ENCODE measurements at places on chromosomes 2 and 18.

DNA sequence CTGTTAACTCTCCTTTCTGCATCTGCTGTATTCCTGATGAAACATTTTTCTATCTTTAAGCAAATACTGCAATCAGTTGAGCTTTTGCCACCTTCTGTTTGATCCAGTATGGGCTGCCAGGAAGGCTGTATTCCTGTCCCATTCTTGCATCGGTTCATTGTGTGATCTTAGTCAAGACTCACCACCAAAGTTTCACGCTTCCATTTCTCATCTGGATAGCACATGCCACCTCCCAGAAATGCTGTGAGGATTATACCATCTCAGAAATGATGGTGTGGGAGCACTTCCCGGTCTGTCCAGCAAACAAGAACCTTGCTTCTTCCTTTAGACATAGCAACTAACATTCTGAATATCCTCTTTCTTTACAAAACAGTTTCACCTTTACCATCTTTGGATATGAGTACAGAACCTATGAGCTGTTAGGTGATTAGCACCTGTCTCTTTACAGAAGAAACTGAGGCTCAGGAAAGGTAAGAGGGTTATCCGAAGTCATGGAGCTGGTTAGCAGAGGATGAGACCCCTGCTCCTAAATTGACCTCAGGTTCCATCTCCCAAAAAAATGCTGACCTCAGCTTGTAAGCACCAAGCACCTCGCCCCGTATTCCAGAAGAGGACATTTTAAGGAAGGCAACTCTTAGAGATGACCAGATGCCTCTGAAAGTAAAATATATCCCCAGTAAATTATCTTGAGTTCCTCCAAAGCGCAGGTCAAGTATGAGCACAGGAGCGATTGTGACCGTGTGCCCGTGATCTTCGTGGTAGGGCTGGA, 56.8 kb downstream of the FEZ2 start:
- no peak for DNase-seq

- no peak for DNase-seq
Observed at GRCh38 chr2:46050027-46050426, 247.2 kb upstream of the EPAS1 start.

- DNase-seq: no peak
Observed at GRCh38 chr2:38159191-38159590, 83.2 kb upstream of the CYP1B1 start.

- DNase-seq: peak; percentile 50
Observed at GRCh38 chr2:53880756-53881155, 21.0 kb upstream of the GPR75 start.

- DNase-seq: no peak
Observed at GRCh38 chr2:6909431-6910385, 7.5 kb upstream of the RNF144A start.

GRCh38 chr2:170932166-170932565, 3.1 kb downstream of the GORASP2 start:
- no peak for DNase-seq
